ENCODE measurements at places on chromosomes 6 and 20.

GRCh38 chr6:84854811-84855400 lies 90.5 kb upstream of the TBX18 start:
- DNase-seq: no peak

DNA sequence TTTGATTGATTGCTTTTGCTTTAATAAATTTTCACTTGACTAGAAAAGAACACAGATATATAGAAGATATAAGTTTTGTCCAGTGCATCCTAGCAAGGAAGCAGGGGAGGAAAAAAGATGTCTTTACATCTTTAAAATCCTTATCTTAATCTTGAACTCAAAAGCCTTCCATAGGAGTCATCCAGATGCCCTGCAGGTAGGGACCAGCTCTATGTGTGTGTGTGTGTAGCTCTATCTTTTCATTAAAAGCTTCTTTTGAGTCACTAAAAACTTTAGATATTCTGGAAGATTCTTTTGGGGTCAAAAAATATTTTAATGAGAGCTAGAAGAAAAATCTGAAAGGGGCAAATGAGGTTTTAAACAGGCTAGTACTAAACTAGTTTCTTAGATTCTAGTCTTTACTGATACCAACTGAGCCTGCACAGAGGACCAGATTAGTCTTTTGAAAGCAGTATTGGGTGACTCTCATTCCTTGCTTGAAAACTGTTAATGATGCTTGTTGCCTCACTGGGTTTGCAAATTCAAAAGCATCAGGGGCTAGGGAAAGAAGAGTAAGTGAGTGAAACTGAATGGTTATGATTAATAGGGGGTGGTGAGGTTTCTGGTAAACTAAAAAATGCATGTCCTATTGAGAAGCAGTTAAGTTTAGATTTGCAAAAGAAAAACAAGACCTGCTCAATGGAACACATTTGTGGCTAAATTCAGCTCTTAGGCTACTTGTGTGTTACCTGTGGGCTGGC lies 40.6 kb upstream of the JAG1 start:
- DNase-seq: no peak

- no peak for DNase-seq
Measured at GRCh38 chr6:75498862-75499261, 5.3 kb upstream of the FILIP1 start.

GRCh38 chr6:128532136-128532535 lies 11.7 kb upstream of the PTPRK start:
- DNase-seq: no peak

- no peak for DNase-seq
Measured at GRCh38 chr6:49646130-49646824, 9.6 kb upstream of the RHAG start.

DNA sequence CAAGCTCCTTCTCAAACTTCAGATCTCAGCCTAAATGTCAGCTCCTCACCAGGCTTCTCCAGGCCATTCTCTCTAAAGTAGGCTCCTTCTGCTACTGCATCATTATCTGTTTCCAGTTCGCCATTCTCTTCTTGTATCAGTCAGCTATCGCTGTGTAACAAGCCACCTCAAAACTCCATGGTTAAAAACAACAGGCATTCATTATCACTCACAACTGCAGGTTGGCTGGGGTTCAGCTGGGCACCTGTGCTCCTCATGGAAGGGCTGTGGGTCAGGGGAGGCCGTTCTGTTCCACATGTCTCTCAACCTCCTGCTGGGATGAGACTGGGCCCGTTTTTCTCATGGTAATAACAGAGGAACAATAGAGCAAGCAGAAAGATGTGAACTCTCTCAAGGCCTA lies 28.7 kb downstream of the PRND start:
- DNase-seq: no peak

- no peak for DNase-seq
Measured at GRCh38 chr20:17505636-17506517, 25.3 kb downstream of the BFSP1 start.

DNA sequence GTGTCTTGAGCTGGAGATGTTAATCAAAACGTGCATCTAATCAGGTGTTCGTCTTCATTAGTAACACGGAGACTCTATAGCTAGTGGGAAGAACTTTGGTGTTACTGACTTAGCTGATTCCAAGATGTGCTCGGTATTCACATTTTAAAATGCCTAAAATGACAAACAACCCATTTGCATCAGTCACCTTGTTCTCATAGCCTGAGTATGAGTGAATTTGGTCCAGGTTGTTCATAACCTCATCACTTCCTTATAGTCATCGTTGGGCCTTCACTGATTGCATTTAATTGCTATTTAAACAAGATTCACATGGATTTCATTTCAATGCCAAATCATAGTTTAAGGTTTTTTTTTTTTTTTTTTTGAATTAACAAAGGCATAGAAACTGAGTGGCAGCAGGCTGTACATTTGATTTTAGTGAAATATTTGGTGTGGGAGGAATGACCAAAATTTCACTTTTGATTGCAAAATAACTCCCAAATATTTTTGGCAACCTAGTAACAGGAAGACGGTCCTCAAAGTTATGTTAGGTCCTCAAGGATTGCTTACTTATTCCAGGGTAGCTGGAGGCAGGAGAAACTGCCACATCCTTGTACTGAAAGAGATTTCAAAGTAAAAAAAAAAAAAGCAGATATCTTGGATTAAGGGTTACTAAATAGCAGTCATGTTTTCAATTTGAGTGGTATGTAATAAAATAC lies 104.7 kb downstream of the JARID2 start:
- DNase-seq: no peak

- no peak for DNase-seq
Measured at GRCh38 chr6:107730106-107730505, 94.0 kb downstream of the SCML4 start.

DNA sequence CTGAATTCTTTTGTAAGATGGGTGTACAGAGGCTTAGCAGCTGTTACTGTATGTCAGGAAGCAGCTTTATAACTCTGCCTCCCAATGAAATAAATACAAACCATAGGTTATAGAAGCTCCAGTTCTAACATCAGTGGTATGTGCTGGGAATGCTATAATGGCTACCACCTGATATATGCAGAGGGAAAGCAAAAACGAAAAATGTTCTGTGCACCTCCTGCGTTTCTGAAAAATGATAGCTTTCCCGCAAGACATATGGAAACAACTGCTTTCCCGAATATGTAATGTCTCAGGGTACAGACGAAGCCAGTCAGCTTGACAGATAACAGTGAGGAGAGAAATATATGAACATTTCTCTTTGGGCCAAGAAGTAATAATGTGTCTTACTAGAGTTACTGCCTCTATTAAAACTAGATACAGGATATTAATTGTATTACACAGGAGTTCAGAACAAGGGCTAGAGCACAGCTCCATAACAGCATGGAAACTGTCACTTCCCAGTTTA lies 517.0 kb upstream of the NRSN1 start:
- no peak for DNase-seq

DNA sequence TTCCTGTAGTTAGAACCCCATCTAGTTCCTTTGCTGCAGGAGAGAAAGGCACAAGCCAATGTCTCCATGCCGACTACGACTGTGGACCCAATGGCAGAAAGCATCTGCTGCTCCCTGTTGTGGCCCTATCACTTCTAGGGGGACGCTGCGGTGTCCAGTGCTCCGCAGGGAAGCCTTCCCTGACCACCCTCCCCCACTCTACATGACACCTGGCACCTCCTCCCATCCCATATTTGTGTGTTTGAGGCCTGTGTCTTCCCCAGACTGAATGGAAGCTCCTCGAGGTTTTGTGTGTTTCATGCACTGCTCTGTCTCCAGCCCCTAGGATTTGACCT lies 159.5 kb downstream of the DTNBP1 start:
- no peak for DNase-seq
